ENCODE measurements at places on chromosomes 6 and 20. TPM values are rescaled to one million over a fixed set of nuclear protein-coding genes. Genes with fewer than 3 reads are reported as not detected.

VNN1 gene
- total RNA-seq, result 2.7 TPM

MAS1 gene
- total RNA-seq, result under 0.01 TPM

VWA7 gene
- total RNA-seq, result not detected

SAMD3 gene
- not detected for total RNA-seq

GRCh38 chr20:19901226-19901625 is 115.9 kb upstream of the NAA20 start:
- no peak for DNase-seq

DNA sequence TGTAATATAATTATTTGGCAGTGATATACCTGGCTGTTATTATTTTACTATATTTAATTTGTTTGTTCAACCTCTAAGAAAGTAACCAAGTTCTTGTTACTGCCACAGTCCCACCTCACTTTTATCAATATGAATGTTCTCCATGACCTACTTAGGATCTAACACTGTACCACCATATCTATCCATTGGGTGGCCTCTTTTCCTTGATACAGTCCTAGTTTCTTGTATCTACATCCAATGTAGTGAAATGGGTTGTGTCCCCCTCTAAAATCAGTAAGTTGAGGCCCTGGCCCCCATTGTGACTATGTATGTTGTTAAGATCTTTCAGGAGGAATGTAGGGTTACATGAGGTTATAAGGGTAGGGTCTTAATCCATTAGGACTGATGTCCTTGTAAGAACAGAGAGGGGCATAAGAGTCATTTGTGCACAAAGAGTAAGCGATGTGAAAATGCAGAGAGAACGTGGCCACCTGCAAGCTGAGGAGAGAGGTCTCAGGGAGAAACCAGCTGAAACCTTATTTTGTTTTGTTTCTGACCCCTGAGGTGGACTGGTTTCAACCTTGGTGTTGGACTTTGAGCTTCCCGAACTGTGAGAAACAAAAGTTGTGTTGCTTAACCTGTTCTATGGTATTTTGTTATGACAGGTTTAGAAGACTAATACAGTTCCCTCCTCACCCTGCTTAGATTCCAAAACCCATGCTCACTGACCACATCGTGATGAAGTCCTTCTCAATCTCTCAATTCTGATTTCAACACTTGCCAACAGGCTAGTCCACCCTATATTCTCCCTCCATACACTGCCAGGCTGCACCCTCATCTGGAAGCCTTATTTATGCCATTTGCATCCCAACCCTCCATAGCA is 387.3 kb upstream of the EPHA7 start:
- no peak for DNase-seq

DNA sequence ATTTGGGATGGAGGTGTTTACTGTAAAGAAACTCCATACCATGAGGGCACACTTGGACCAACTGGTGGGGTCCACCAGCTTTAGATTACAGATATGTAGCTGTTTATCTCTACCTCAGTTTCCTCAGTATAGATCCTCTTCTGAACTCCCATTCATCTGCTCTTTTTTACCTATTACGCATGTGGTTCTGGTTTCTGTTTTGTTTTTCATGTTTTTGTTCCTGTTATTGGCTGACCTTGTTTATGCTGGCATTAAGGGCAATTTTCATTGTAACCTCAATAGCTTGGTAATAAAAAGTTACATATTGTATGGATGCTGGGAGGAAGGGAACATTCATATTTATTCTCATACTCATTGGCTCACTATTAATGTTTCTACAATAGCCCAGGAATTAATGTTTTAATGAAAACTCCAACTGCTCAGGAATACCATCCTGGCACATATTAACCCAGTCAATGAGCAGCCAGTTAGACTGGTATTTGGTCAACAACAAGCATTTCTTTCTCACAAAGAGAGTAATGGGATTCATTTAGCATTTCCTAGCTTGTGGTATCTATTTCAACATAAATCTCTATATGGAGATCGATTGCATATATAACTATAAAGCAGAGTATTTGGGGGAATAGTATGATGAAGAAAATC is 83.8 kb upstream of the FAM184A start:
- DNase-seq, result no peak

- DNase-seq, result no peak
These were observed 39.4 kb downstream of the TRAF3IP2 start for GRCh38 chr6:111566222-111566734.

- DNase-seq, result no peak
These were observed 42.7 kb downstream of the JAG1 start for GRCh38 chr20:10631126-10631525.

Data from myocyte (in vitro differentiated cells).